ENCODE measurements at places on chromosomes 2 and 18. TPM values are rescaled to one million over a fixed set of nuclear protein-coding genes. Genes with fewer than 3 reads are reported as not detected.

ERICH2 gene
- not detected for total RNA-seq

CAPN13 gene
- not detected for total RNA-seq

IL1RL2 gene
- not detected for total RNA-seq

CYS1 gene
- total RNA-seq = 0.33 TPM

MYCN gene
- total RNA-seq = 4.9 TPM

IL1R1 gene
- 2.0 TPM for total RNA-seq

GPR45 gene
- total RNA-seq = not detected

GPR75 gene
- total RNA-seq = 3.9 TPM

FBXO41 gene
- 0.33 TPM for total RNA-seq

MRO gene
- total RNA-seq = not detected

RMDN2 gene
- total RNA-seq = 1.6 TPM

BOK gene
- total RNA-seq = 59.5 TPM
